ENCODE measurements at places on chromosomes 16 and 17. TPM values are rescaled to one million over a fixed set of nuclear protein-coding genes. Genes with fewer than 3 reads are reported as not detected.

CD300A gene
- not detected for total RNA-seq

VTN gene
- total RNA-seq = not detected

FOXL1 gene
- 0.75 TPM for total RNA-seq

TMEM238L gene
- not detected for total RNA-seq

CDK5R1 gene
- total RNA-seq = 2.5 TPM

GAST gene
- total RNA-seq = not detected

TMEM114 gene
- total RNA-seq = not detected

RAI1 gene
- total RNA-seq = 3.6 TPM

PTX4 gene
- not detected for total RNA-seq

CALB2 gene
- 32.3 TPM for total RNA-seq

ZNF174 gene
- 9.7 TPM for total RNA-seq

ABCA6 gene
- total RNA-seq = 1.2 TPM

CES5A gene
- total RNA-seq = not detected

GNG13 gene
- total RNA-seq = not detected

TP53TG3B gene
- not detected for total RNA-seq

VMO1 gene
- not detected for total RNA-seq

KATNB1 gene
- total RNA-seq = 24.9 TPM

CYB5D1 gene
- 7.5 TPM for total RNA-seq

FZD2 gene
- 6.2 TPM for total RNA-seq

ABI3 gene
- total RNA-seq = not detected

MAPT gene
- total RNA-seq = 1.3 TPM

KRT14 gene
- total RNA-seq = not detected

LRRC46 gene
- 0.35 TPM for total RNA-seq

PROCA1 gene
- total RNA-seq = 0.70 TPM

ABCC6 gene
- total RNA-seq = 1.6 TPM

TEKT1 gene
- total RNA-seq = not detected

ALOX12B gene
- not detected for total RNA-seq

CKLF gene
- total RNA-seq = 163 TPM

CLEC10A gene
- not detected for total RNA-seq

SCO1 gene
- 27.6 TPM for total RNA-seq

OR1A1 gene
- total RNA-seq = not detected

DPEP2 gene
- total RNA-seq = not detected

TMEM132E gene
- total RNA-seq = 0.27 TPM

EFCAB5 gene
- not detected for total RNA-seq

KRT25 gene
- not detected for total RNA-seq

CSNK1D gene
- total RNA-seq = 33.9 TPM

PRSS53 gene
- 0.31 TPM for total RNA-seq

MEOX1 gene
- total RNA-seq = not detected

KRTAP9-2 gene
- not detected for total RNA-seq

FOXF1 gene
- total RNA-seq = 12.3 TPM

NKD1 gene
- 0.21 TPM for total RNA-seq

RNF222 gene
- not detected for total RNA-seq

UQCRC2 gene
- 162 TPM for total RNA-seq

C16orf74 gene
- 5.8 TPM for total RNA-seq

OR1D2 gene
- not detected for total RNA-seq

TNK1 gene
- total RNA-seq = not detected

CMIP gene
- 1.9 TPM for total RNA-seq

ST6GALNAC2 gene
- not detected for total RNA-seq

CENPT gene
- 12.0 TPM for total RNA-seq

IL21R gene
- total RNA-seq = 1.0 TPM

PLD2 gene
- 11.7 TPM for total RNA-seq

ITGAD gene
- not detected for total RNA-seq

OSGIN1 gene
- total RNA-seq = 26.1 TPM

CDH3 gene
- not detected for total RNA-seq

GPATCH8 gene
- 15.0 TPM for total RNA-seq
